ENCODE measurements at places on chromosomes 11 and 22. TPM values are rescaled to one million over a fixed set of nuclear protein-coding genes. Genes with fewer than 3 reads are reported as not detected.

Gene SCN3B
- 0.35 TPM for total RNA-seq

Gene MIAT
- 3.6 TPM for total RNA-seq

Gene CRYBA4
- total RNA-seq, result not detected

Gene OR52I1
- not detected for total RNA-seq

Gene CKAP5
- 34.7 TPM for total RNA-seq

Gene SIAE
- total RNA-seq, result 20.0 TPM

DNA sequence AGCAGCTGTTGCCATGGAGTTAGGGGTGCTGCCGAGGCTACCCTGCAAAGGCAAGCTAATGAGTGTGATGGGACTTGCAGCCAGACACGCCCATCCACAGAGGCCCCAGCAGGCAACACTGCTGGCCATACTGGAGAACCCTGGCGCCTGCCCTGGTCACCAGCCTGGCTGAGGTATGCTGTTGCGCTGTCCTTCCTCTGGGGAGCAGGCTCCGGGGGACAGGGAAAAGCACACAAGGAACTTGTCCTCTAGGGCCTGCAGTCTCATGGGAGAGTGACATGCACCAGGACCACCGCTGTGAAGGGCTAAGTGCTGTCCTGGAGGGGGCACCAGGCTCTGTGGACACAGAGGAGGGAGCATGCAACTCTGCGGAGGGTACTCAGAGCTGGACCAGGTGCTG is 35.8 kb downstream of the TOM1 start:
- H3K27me3 ChIP-seq, result no peaks in the 10 kb centered on the region
- no peak for DNase-seq
- H3K27ac ChIP-seq, result no peak overlapping the region
- H3K4me1 ChIP-seq, result no peaks in the 10 kb centered on the region
- H3K4me3 ChIP-seq, result no peak overlapping the region

- H3K27ac ChIP-seq, result no peak overlapping the region
- H3K4me3 ChIP-seq, result no peak overlapping the region
- no peaks in the 10 kb centered on the region for H3K27me3 ChIP-seq
- peaks cover 12% of the 10 kb centered on the region for H3K36me3 ChIP-seq
Measured at GRCh38 chr22:23684026-23684425, 6.8 kb upstream of the RGL4 start.

GRCh38 chr11:125956391-125957134 is 10.7 kb downstream of the VSIG10L2 start:
- DNase-seq, result no peak
- no peaks in the 10 kb centered on the region for H3K4me1 ChIP-seq
- no peaks in the 10 kb centered on the region for H3K36me3 ChIP-seq
- no peak overlapping the region for H3K4me3 ChIP-seq

- DNase-seq, result no peak
- no peaks in the 10 kb centered on the region for H3K4me1 ChIP-seq
- no peaks in the 10 kb centered on the region for H3K27me3 ChIP-seq
- no peak overlapping the region for H3K27ac ChIP-seq
- no peak overlapping the region for H3K4me3 ChIP-seq
Measured at GRCh38 chr11:31397239-31397834, 27.7 kb downstream of the DNAJC24 start.

DNA sequence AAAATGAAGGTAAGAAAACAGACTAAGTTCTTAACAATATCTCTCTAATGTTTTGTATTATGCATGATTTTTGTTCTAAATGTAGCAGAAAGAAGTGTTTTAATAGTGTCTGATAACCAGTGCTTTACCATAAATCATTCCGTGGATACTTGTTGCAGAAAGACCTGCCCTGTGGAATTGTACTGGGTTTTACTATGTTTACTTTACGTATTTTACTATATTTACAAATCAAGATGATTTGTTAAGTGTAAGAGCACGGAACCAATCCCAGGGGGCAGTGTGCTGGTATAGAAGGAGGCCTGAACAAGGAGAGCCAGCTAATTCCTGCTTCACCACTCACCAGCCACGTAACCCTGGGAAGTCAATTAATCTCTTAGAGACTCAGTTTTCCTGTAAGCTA is 1.4 kb downstream of the HTR3B start:
- no peaks in the 10 kb centered on the region for H3K36me3 ChIP-seq
- no peak overlapping the region for H3K4me3 ChIP-seq
- DNase-seq, result no peak
- H3K4me1 ChIP-seq, result no peaks in the 10 kb centered on the region

GRCh38 chr11:5192738-5193137 is 7.7 kb downstream of the OR51V1 start:
- no peak overlapping the region for H3K4me3 ChIP-seq
- no peaks in the 10 kb centered on the region for H3K27me3 ChIP-seq
- no peak for DNase-seq
- H3K4me1 ChIP-seq, result no peaks in the 10 kb centered on the region

DNA sequence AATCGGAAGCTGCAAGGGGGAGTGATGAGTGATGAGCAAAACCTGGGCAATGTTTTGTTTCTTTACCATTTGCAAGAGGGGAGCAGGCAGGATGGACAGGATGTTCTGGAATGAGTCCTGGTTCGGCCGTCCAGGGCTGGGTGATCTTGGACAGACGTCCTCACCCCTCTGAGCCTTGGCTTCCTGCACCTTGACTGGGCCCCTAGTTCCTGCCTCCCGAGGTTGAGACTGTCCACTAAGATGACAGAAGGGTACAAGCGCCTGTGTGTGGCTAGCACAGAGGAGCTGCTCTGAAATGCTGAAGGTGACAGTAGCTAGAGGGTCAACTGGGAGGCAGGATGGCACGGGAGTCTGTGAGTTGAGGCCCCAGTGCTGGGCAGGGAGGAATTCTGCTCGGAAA is 306.2 kb downstream of the MN1 start:
- no peaks in the 10 kb centered on the region for H3K27me3 ChIP-seq
- DNase-seq, result no peak
- H3K4me1 ChIP-seq, result no peaks in the 10 kb centered on the region

DNA sequence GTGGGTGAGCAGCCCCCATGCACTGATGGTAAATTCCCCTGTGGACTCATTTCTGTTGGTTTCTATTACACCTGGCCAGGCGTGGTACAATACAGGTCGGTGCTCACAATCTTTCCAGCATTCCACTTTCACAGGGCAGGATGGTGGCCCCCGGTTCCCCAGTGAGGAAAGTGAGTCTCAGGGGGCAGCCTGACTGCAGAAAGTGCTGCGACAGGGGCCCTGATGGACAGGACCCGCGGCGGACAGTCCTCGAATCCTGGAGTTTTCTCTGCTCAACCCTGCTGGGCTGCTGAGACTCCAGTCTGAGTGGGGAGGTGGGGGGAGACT is 3.1 kb upstream of the PGGHG start:
- H3K4me1 ChIP-seq, result peaks cover 6% of the 10 kb centered on the region
- no peak overlapping the region for H3K27ac ChIP-seq
- H3K36me3 ChIP-seq, result no peaks in the 10 kb centered on the region
- no peak for DNase-seq

GRCh38 chr22:21025266-21025665 is 7.1 kb downstream of the SLC7A4 start:
- no peak overlapping the region for H3K4me3 ChIP-seq
- DNase-seq, result no peak
- no peaks in the 10 kb centered on the region for H3K4me1 ChIP-seq
- no peak overlapping the region for H3K27ac ChIP-seq
- no peaks in the 10 kb centered on the region for H3K36me3 ChIP-seq

DNA sequence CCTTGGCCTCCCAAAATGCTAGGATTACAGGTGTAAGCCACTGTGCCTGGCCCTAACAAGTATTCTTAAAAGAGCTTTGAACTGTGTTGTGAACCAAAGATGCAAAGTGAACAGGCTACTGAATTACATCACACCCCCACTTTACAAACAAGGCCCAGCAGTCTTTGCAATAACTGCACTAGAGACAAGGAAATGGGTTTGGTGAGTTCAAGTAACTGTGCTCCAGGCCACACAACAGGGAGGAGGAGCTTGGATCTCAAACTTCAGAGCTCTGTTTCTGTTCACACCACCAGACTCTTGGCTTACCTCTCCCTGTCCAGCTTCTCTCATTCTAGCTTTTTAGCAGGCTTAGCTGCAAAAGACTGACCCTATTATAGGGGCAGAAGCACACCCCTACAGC is 30.4 kb upstream of the RASL10A start:
- no peak overlapping the region for H3K27ac ChIP-seq
- H3K36me3 ChIP-seq, result peaks cover 41% of the 10 kb centered on the region
- no peak for DNase-seq
- no peaks in the 10 kb centered on the region for H3K27me3 ChIP-seq

DNA sequence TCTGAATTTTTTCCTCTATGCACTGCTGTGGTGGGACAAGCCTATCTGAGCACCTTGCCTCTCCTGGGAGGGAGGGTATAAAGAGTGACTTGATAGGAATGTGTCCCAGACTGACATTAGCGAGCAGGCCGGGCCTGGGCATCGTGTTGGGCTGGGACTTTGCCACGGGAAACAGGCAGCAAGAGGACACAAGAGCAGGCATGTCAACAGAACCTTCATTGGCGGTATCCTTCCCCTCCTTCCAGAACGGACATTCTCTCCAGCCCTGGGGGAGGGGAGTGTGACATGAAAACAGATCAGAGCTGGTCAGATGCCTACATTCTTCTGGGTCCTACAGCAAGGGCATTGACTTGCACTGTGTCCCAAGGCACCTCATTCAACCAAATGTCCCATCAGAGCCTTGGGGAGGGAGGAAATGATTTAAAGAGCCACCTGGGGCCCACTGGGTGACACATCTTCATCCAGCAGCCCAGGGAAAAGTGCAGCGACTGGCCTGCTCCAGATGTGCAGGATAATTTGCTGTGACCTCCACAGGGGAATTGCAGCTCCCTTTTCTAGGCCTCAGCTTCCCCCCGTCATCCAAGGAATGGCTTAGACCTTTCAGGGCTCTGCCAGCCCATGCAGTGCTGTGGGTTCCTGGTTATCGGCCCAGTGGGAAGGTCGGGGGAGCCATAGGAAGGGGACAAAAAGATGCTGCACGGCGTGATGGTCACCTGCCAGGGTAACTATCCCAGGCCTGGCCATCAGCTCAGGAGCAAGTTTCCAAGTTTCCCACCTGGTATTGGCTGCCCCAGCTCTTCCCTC is 21.8 kb upstream of the UVRAG start:
- no peaks in the 10 kb centered on the region for H3K27me3 ChIP-seq
- H3K27ac ChIP-seq, result no peak overlapping the region
- DNase-seq, result no peak
- no peaks in the 10 kb centered on the region for H3K36me3 ChIP-seq
- no peak overlapping the region for H3K4me3 ChIP-seq

DNA sequence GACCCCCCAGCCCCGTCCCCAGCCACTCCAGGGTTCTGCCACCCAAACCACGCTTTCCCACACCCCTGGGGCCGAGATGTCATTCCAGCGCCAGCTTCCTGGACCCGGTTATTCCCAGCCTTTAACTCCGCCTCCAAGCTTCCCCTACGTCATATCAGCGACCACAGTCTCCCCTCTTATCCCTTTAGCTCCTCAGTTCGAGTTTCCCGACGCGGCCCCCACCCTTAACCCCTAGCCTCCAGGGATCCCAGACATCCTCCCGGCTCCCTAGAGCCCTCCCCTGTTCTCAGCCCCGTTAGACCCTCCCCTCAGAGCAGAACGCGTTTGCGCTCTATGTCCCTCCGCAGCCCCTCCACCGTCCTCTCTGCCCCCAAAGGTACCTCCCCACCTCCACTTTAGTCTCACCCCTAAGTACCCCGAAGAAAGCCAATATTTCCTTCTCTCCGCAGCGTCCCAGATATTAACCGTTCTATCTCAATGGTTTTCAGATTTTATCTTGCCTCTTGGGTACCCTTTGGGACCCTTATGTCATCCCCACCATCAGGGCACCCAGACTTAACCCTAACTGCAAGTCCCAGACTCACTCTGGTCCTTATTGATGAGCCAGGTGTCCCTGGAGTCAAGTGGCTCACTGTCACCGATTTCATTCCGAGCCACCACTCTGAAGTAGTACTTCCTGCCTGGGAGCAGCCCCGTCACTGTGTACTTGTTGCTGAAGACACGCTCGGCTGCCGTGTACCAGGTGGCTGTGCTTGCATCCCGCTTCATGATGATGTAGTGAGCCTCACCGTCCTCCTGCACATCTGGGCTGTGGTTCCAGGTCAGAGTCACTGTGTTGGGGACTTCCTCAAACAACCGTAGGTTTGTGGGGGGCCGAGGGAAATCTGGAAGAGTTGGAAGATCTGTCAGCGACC is 8.0 kb downstream of the TMEM86A start:
- peaks cover 8% of the 10 kb centered on the region for H3K4me1 ChIP-seq
- H3K36me3 ChIP-seq, result no peaks in the 10 kb centered on the region
- H3K4me3 ChIP-seq, result peak overlapping the region; percentile 75
- no peaks in the 10 kb centered on the region for H3K27me3 ChIP-seq
- peak overlapping the region; percentile 82 for H3K27ac ChIP-seq

GRCh38 chr11:113989916-113990315 is 15.0 kb downstream of the HTR3A start:
- H3K27me3 ChIP-seq, result no peaks in the 10 kb centered on the region
- H3K36me3 ChIP-seq, result no peaks in the 10 kb centered on the region
- no peak overlapping the region for H3K27ac ChIP-seq
- no peaks in the 10 kb centered on the region for H3K4me1 ChIP-seq
- no peak overlapping the region for H3K4me3 ChIP-seq
- DNase-seq, result no peak

GRCh38 chr11:103322821-103323220 is 213.6 kb downstream of the DYNC2H1 start:
- H3K4me3 ChIP-seq, result no peak overlapping the region
- H3K27ac ChIP-seq, result no peak overlapping the region

- no peak overlapping the region for H3K4me3 ChIP-seq
- no peak overlapping the region for H3K27ac ChIP-seq
- H3K36me3 ChIP-seq, result no peaks in the 10 kb centered on the region
- no peak for DNase-seq
- no peaks in the 10 kb centered on the region for H3K27me3 ChIP-seq
- H3K4me1 ChIP-seq, result peaks cover 3% of the 10 kb centered on the region
Measured at GRCh38 chr11:96061730-96062129, 137.8 kb upstream of the MTMR2 start.

All from thoracic aorta (tissue), 2 donors.